Activated CD4-positive, alpha-beta memory T cell treated with anti-CD3 and anti-CD28 coated beads for 36 hours (primary cell): ENCODE measurements at places on chromosomes 7 and 10.

GRCh38 chr10:31341552-31341951 lies 22.5 kb downstream of the ZEB1 start:
- DNase-seq, result no peak

- DNase-seq, result no peak
Measured at GRCh38 chr7:111660478-111660877, 98.2 kb upstream of the IMMP2L start.

GRCh38 chr10:18402853-18403252 lies 248.5 kb downstream of the NSUN6 start:
- DNase-seq, result no peak

GRCh38 chr7:75715864-75716263 lies 22.9 kb downstream of the HIP1 start:
- DNase-seq, result no peak

DNA sequence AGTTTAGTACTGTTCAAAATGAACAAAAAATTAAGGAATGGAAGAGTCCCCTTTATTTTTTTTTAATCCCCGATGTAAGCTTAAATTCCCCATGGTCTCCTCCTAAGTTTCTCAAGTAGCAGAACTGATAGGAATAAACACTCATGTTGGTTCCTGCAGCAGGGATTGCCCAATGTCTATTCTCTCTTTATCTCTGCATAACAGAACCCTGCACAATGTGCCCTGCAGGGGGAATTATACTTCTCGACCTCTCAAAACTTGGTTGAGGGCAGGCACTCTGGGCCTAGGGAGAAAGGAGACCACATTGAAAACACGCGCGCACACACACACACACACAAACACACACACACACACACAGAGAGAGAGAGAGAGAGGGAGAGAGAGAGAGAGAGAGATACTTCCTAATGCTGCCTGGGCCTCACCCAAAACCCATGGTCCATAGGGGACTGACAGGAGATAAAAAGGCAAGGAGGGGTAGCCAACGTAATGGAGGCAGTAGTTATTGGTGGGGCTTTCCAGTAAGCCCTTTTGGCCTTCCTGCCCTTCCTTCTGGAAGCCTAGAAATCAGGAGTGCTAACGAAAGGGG lies 22.7 kb downstream of the JAZF1 start:
- DNase-seq, result no peak

DNA sequence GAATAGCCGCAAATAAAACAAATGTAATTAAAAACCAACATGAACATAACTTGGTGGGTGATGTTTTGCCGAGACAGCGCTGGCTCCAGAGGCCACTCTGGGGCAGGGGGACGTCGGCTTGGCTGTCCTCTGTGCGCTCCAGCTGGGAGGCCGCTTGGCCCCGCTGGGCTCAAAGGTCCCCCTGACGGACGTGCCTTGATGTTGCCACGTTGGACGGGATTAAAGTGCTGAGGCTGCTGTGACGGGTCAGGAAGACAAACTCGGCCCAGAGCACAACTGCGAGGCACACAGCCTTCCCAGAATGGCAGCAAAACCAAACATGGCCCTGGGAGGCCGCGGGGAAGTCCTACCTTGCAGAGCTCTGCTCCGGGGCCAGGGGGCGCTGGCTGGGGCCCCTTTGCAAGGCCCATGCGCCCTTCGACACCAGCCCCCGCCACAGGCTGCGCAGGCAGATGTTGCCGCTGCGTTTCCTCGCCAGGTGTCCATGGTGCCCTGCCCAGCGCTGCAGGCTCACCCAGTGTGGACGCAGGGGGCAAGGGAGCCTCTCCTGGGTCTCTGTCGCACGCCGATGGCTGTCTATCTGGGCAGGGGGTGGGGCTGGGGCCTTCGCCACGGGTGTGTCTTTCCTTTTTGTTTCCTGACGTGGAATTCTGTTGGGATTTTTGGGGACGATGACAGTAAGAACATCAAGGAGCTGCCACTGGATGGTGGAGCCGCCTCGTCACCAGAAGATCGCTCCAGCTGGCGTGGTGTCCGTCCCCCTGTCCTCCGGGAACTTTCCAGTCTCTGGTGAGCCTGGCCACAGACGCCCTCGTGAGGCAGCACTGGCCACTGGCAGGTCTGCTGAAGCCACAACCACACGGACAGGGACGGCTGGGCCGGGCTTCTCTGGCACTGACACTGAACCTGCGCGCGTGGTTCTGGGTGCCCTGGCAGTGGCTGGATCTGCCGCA lies 99.6 kb upstream of the DIP2C start:
- peak; percentile 62 for DNase-seq

DNA sequence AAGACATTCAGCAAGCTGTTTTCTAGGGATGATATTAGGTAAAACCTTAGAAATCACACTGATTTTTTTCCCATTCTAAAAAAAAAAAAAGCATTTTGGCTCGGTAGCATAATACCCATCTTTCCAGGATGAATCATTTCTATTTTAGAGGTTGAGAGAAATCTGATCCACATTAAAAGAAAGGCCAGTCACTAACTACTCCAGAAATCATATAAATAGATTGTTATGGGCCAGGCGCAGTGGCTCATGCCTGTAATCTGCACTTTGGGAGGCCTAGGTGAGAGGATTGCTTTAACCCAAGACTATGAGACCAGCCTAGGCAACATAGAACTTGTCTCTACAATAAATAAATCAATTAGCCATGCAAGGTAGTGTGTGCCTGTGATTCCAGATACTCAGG lies 164.3 kb downstream of the BAMBI start:
- DNase-seq, result no peak

GRCh38 chr10:3783682-3784432 lies 1.2 kb downstream of the KLF6 start:
- peak; percentile 46 for DNase-seq

DNA sequence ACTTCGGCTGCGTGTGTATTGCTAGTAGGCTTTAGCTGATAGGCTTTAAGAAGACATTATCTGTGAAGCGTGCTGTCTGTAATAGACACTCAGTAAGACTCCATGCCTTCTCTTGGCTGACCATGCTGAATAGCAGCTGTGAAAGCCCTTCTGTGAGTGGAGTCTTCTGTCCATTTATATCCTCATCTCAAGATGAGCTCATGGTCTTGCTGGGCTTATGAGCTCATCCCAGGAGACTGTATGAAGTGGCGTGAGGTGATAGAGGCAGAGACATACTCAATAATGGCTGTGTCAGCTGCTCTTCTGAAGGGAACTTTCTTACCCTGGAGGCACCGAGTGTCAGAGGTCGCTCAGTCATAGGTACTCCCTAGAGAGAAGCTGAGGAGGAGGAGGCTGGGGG lies 111.5 kb downstream of the SH2D4B start:
- DNase-seq, result no peak

DNA sequence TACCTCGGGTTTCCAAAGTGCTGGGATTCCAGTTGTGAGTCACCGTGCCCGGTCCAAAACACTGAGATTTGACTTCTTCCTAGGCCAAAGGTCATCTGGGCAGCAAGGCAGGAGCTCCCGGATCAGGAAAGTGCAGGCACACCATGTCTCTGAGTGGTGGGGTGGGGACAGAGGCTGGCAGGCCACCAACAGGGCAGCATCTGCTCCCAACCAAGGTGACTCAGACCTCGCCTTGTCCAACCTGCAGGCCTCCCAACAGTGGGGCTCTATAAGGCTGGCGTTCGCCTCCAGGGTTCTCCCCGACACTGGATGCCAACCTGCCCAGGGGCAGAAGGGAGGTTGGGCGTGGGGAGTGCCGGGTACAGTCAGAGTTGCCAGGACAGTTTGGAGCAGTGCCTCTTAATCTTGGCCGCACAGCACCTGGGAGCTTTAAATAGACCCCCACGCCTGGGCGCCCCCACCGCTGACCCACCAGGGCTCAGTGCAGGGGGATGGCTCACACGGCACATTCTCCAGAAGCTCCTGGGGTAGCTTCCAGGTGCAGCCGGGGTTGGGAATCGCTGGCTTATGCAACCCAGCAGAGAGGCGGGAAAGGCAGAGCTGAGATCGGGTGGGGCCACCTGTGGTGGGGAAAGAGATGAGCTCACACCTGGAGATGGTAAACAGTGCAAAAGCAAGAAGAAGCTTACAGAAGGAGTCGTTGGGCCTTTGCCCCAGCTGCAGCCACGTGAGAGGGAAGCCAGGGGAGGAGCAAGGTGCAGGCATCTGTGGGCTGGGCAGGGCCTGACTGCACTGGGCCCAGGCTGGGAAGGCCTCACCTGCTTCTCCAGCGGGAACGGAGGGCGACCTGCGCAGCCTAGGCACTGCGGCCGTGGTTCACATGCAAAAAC lies 10.9 kb downstream of the CALML5 start:
- no peak for DNase-seq

GRCh38 chr7:87837597-87837996 lies 38.6 kb downstream of the SLC25A40 start:
- no peak for DNase-seq

DNA sequence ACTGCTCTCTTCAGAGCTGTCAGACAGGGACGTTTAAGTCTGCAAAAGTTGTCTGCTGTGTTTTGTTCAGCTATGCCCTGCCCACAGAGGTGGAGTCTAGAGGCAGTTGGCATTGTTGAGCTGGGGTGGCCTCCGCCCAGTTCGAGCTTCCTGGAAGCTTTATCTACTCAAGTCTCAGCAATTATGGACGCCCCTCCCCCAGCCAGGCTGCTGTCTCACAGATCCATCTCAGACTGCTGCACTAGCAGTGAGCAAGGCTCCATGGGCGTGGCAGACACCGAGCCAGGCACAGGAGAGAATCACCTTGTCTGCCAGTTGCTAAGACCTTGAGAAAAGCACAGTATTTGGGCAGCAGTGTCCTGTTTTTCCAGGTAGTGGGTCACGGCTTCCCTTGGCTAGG lies 98.1 kb downstream of the SDHAF3 start:
- DNase-seq, result no peak

- DNase-seq, result no peak
Measured at GRCh38 chr7:57403601-57404342, 46.2 kb upstream of the ZNF716 start.

- DNase-seq, result no peak
Measured at GRCh38 chr10:19204246-19204917, 155.8 kb downstream of the MALRD1 start.

DNA sequence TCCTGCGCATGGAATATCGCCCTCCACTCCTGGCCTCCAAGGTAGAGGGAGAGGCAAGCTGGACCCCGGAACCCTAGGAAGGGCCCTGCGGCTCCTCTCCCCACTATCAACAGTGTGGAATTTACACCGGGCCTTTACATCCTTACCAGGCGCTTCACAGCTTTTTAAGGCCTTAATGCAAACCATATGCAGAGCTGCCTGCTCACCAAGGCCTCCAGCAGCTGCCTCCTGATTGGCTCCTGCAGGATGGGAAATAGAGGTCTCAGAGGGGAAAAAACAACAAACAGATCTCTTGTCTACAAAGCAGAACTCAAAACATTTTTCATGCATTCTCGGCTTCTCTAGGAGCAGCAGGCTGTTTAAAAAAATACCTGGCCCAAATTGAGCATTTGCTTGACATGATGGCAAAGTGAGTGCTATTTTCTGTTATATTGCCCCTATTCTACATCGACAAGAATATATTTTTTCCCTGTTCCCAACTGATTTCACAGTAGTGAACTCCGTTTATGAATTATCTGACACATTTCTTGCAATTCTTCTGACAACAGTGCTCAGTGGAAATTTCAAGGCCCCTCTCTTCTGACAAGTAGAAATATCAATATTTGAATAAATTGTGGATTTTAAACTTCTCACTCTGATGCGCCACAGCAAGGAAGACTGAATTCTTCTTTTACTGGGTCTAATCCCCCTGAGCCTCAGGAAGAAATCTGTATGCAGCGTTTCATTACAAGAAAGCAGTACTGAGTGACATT lies 51.7 kb downstream of the EBF3 start:
- no peak for DNase-seq

DNA sequence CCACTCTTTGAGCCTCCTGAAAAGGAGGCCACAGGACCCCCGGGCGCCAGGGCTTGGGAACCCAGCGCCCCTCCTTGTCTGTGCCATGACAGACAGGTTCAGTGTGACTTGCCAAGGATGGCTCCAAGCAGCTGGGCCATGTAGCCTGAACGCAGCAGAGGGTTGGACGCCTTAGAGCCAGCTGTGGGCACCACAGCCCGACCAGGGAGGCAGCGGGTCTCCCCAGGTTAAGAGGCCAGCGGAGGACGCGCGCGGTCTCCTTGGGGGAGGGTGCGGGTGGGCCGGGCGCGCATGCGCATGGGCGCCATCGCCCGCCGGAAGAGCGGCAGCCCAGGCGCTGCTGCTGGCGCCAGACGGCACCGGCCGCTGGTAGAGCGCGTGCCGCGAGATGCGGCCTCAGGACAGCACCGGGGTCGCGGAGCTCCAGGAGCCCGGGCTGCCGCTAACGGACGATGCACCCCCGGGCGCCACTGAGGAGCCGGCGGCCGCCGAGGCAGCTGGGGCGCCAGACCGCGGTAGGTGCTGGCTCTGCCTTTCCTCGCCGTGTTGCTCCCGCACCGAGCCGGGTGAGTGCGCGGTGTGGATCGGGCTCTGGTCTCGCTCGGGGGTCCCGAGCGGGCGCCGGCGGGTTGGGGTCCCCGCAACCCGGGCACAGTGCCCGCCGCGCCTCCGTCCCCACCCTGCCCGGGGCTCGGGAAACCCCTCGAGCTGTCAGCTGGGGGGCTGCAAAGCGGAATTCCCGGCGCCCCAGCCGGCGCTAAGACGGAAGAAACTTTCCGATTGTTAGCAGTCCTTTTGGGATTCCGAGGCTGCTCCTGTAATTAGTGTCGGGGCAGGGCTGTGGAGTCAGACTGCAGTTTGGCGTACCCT lies at the start of gene SLC35G1:
Gene SLC35G1 (plus strand): TSS at position 333 of the 870 bp plus-strand sequence. CDS start 56 bp downstream, at position 389.
- peak; percentile 80 for DNase-seq

DNA sequence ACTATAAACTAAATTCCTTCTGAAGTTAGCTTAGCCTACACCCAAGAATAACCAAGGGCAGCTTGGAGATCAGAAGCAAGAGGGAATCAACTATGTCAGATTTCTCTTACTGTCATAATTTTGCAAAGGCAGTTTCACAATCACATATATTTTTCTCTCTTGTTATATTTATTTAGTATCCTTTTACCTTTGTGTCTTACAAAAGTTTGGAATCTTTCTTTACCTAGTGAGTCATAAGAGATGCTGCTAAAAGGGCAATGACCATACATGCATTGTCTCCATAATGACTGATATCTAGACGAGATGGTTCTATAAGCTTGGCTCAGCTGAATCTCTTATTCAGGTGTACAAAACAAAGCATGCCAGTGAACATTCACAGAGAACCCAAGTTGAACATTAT lies 61.1 kb downstream of the PPP1R17 start:
- DNase-seq, result no peak

DNA sequence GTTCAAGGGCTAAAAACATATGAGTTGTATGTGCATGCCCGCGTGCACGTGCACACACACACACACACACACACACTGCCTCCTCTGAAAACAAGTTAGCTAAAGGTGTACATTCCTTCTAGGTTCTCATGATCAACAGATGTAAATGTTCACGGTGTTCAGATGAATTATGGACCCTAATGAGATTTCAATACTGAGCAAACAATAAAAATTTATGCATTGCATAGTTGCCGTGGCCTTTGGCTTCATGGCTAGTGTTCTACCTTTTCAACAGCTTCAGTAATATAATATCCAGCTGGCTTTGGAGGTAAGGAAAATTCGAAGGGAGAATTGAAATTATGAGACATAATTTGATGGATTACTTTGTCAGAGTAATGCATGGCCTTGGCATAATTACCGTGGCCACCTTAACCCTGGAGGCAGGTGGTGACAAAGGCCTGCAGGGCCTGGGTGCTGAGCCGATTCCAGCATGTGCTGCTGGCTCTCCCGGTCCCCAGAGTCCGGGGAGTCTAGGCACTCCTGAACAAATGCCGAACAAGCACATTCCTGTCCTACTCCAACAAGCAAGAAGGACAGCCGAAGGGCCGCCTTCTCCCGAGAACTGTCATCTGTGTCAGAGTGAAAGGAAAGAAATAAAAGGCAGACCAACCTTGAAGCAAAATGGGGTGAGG lies 166.6 kb upstream of the TCF7L2 start:
- DNase-seq, result no peak
